BJ (cell line): ENCODE measurements at places on chromosomes 6 and 20. TPM values are rescaled to one million over a fixed set of nuclear protein-coding genes. Genes with fewer than 3 reads are reported as not detected.

- DNase-seq: no peak
Measured at GRCh38 chr6:69286331-69286730, 510.5 kb downstream of the LMBRD1 start.

DNA sequence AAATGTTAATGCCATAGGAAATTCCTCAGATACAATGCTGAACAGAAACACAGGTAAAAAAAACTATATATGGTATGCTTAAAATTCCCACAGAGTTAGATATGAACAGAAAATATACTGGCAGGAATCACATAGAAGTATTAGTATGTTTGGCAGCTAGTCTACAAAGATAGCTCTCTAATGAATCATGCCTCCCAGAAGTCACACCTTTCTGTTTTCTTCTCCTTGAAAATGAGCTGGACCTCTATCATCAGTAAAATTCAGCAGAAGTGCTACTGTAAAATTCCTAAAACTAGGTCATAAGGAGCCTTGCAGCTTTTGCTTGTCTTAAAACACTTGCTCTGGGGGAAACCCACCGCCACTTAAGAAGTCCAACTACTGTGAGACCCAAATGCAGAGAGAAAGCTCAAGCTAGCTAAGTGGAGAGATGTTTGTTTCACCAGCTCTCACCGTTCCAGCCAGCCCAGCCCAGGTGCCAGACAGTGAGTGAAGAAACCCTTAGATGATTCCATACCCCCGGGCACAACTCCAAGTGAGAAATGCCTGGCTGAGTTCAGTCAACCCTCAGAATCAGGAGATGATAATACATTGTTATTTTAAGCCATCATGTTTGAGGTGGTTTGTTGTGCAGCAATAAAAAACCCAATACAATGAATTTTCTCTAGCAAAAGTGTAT is 43.0 kb downstream of the TSPYL4 start:
- DNase-seq: no peak

Gene TMC2
- not detected in 2 replicates for polyA plus RNA-seq

DNA sequence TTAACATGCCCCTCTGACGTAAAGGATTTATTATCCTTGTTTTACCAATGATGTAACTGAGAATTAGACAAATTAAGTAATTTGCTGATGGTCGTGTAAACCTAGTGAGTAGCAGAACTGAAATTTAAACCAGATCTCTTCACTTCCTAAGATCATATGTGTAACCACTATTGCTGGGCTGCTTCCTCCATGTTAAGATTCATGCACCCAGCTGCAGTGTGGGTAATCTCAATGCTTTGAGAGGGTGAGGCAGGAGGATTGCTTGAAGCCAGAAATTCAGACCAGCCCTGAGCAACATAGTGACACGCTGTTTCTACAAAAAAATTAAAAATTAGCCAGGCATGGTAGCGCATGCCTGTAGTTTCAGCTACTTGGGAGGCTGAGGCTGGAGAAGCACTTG is 97.9 kb downstream of the L3MBTL3 start:
- DNase-seq: no peak

DNA sequence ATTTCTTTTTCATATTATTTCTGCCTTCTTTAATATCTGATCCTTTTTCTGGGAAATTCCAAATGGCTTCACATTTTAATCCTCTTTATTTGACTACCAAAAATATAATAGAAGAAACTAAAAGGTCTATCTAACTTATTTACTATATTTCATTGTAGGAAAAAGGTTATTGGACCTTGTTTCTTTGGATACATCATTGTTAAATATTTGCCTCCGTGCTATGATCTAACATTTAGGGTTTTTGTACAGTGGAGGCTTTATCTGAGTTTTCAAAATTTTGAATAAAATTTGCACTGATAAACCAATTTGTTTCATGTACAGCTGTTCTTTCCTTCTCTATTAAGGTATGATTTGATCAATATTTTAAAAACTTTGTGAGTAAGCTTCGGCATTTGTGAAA is 109.5 kb downstream of the MEI4 start:
- DNase-seq: no peak

GRCh38 chr6:30283761-30284160 is 43.0 kb upstream of the TRIM39 start:
- no peak for DNase-seq

GRCh38 chr20:4989570-4989969 is 11.7 kb downstream of the SLC23A2 start:
- no peak for DNase-seq
